Ovary (tissue), 10 donors: ENCODE measurements at places on chromosomes 12 and 14. TPM values are rescaled to one million over a fixed set of nuclear protein-coding genes. Genes with fewer than 3 reads are reported as not detected.

The TEP1 gene
- total RNA-seq, result 21.1 TPM

- DNase-seq, result no peak
Measured at GRCh38 chr14:39145266-39145966, 24.7 kb downstream of the TRAPPC6B start.

GRCh38 chr12:12837025-12837812, 24.1 kb downstream of the DDX47 start:
- peak; percentile 47 for DNase-seq

- no peak for DNase-seq
Measured at GRCh38 chr14:98858561-98858960, 413.4 kb downstream of the BCL11B start.
